Retina (tissue), 1 donor: ENCODE measurements at places on chromosomes 13 and 19.

DNA sequence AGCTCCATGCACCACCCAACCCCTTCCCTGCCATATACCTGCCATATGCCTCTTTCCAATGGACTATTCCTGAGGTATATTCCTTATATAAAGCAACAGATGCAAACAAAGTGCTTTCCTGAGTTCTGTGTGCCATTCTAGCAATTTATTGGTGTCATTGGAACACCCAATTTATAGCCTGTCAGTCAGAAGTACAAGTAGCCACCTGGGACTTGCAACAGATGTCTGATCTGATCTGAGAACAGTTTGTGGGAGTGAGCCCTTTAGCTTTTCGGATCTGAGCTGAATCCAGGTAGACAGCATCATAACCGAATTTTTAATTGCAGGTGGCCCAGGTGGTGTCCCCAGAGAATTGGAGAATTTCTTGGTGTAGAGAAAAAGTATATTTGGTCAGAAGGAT lies 963 bp upstream of the FPR3 start:
- no peak for DNase-seq

- no peak for DNase-seq
Measured at GRCh38 chr13:30157616-30157993, 149.7 kb downstream of the KATNAL1 start.

GRCh38 chr13:99506634-99507033 lies 5.4 kb downstream of the TM9SF2 start:
- DNase-seq = no peak

- no peak for DNase-seq
Measured at GRCh38 chr13:99558570-99559180, 57.4 kb downstream of the TM9SF2 start.

DNA sequence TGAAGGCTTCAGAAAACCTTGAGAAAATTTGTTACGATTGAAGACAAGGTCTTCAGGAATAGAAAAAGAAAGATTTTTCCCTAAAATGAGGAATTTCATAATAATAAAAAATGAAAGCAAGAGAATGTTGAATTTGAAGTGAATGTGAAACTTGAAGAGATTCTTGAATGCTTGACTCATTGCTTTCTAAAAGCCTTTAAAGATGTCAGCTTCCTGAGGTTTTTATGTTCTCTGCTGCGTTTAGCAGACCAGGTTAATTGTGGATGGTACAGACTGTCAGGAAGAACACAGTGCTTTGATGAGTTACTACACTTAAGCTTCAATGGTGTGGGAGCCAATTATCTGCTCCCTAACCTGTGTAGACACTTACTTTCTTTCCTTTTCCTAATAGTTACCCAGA lies 96.3 kb upstream of the FNDC3A start:
- no peak for DNase-seq

DNA sequence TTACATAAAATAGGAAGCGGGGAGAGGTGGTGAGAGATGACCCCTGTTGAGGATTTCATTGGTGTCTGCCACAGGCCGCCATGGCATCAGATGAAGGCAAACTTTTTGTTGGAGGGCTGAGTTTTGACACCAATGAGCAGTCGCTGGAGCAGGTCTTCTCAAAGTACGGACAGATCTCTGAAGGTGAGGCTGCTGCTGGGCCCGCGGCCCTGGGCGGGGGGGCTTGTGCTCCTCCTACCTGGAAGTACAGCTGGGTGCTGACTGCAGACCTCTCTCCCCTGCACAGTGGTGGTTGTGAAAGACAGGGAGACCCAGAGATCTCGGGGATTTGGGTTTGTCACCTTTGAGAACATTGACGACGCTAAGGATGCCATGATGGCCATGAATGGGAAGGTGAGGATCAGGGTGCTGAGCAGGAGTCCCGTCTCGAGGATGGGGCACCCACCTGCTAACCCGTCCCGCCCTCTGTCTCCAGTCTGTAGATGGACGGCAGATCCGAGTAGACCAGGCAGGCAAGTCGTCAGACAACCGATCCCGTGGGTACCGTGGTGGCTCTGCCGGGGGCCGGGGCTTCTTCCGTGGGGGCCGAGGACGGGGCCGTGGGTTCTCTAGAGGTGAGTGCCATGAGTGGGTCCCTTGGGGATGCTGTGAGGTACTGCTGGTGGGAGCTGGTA lies 1.9 kb downstream of the CIRBP start:
- no peak for DNase-seq
